Stimulated activated memory B cell treated with anti-CD40 and anti-IgM and Interleukin-4, amounts not matched to agents 10 μg/mL and 1 μg/mL and 100 μg/mL, for 72 hours (primary cell): ENCODE measurements at places on chromosomes 16 and 17.

DNA sequence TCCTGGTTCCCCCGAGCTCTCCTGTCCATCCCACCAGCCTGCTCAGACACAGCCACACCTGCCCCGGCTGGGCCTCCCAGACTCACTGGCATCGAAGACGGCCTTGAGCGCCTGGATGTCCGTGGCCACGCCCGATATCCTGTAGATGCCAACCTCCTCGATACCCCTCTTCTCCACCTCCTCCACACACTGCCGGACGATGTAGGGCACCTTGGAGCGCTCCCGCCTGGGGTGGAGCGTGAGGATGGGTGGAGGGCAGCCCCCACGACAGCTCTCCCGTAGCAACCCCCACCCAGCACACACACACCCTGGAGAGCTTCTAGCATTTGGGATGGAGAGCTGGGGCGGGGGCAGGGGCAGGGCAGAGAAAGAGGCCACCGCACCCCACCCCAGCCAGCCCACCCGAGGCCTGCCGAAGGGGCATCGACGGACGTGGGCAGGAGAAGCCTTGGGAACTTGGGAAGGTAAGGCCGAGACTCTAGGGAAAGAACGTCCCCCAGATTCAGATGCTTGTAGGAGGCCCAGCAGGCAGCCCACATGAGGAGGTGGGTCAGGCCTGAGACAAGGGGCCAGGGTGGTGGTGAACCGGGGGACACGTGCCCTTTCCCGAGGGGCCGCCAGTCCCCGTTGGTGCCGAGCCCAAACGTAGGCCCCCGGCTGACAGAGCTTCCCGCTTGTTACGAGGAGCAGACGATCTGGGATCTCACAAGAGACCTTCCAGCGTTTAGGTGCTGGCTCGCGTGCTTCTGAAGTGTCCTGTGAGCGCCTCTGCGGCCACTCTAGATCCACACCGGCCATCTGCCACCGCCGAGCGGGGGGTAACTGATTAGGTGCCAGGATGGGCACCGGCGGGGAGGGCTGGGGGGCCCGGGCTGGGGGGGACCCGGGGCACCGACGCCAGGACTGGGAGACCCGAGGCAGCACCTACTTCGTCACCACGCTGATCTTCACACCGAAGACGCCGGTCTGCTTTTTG is 15.1 kb downstream of the TIMM22 start:
- no peak for ATAC-seq

- ATAC-seq, result no peak
These were observed 250.5 kb upstream of the C16orf82 start for GRCh38 chr16:26816266-26816665.

- no peak for ATAC-seq
These were observed 528.4 kb upstream of the TOM1L1 start for GRCh38 chr17:54372069-54372749.

GRCh38 chr17:4375039-4375748 is 8.7 kb upstream of the UBE2G1 start:
- peak; percentile 95 for ATAC-seq

GRCh38 chr16:88379694-88380040 is 3.1 kb upstream of the ZNF469 start:
- ATAC-seq, result no peak

- no peak for ATAC-seq
These were observed 108.6 kb upstream of the GOT2 start for GRCh38 chr16:58842746-58843145.

- ATAC-seq, result no peak
These were observed 3.4 kb upstream of the NTN3 start for GRCh38 chr16:2467528-2468232.

GRCh38 chr16:52997922-52998321 is 54.8 kb downstream of the CHD9NB start:
- ATAC-seq, result no peak

- ATAC-seq, result no peak
These were observed 6.1 kb upstream of the KRTAP2-4 start for GRCh38 chr17:41071606-41072360.

DNA sequence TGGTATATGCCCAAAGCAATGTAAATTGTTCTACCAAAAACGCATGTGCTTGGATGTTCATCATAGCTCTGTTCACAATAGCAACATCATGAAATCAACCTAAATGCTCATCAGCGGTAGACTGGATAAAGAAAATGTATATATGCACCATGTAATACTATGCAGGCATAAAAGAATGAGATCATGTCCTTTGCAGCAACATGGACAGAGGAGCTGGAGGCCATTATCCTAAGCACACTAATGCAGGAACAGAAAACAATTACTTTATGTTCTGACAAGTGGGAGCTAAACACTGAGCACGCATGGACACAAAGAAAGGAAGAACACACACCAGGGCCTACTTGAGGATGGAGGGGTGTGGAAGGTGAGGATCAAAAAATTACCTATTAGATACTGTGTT is 33.7 kb downstream of the TANC2 start:
- no peak for ATAC-seq

- ATAC-seq, result no peak
These were observed 422.8 kb upstream of the CCL2 start for GRCh38 chr17:33832262-33832661.

GRCh38 chr17:19756546-19756945 is 8.4 kb upstream of the ALDH3A1 start:
- ATAC-seq, result no peak

GRCh38 chr17:22266231-22266630 is 573.9 kb downstream of the KCNJ18 start:
- no peak for ATAC-seq

DNA sequence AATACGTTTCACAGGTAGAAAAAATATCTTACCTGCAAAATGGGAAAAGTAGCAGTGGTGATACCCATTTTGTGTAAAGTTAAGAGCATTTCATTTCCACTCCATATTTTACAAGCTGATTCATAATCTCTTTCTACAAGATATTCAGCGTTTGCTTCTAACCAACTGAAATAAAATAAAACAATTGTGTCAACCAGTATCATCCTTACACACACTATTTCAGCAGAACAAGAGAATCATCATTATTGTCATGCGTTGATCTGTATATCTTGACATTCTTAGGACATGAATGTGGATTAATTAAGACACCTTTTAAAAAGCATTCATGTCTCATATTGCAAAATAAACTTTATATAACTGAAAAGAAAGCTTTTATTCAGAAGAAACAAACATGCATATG is 69.8 kb downstream of the BRIP1 start:
- ATAC-seq, result no peak

- no peak for ATAC-seq
These were observed 3.7 kb downstream of the ACSF3 start for GRCh38 chr16:89097392-89097772.

DNA sequence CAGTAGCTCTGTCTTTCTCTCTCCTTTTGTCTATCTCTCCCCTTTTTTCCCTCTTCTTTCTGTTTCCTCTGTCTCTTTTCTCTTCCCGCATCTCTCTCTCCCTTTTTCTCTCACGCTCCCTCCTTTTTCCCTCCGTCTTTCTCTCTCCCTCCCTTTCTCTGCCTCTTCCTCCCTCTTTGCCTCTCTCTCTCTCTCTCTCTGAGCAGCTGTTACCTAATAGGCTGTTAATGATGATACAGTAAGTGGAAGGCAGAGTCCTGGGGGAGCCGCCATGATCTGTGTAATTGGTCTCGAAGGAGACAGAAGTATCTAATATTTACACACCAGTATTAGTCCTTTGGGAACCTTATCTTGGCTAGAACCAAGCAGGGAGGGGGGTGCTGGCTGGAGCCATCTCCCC is 136.1 kb upstream of the CIBAR2 start:
- ATAC-seq, result no peak

DNA sequence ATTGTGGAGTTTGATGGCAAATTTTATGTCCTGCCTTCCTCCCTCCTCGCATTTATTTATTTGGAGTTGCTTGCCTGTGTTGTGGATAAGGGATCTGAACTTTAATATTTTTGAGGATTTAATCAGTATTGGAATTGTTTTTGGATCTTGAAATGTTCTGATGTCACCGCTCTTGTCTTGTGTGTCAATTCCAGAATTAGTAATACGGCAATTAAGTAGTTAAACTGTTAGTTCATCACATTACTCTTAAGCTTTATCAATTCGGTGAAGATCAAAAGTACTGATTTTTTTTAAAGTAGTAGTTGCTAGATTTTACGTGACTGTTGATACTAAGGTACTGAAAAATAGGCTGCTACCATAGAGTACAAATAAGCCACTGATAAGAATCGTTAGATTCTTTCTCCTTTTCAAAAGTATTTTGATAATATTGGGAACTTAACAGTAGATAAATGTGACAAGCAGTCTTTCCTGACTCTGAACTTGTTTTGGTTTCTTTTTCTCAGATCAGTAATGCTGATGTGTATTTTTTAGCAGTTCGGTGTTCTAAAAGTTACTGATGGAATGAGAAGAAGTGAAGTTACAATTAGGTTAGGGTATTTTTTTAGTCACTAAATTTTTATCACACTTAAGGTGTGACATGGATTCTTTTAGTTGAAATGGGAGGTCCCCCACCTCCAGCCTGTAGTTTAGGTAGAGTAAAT is 2.0 kb downstream of the RBBP6 start:
- ATAC-seq, result no peak

- ATAC-seq, result no peak
These were observed 7.1 kb downstream of the MYO15B start for GRCh38 chr17:75594499-75595283.

DNA sequence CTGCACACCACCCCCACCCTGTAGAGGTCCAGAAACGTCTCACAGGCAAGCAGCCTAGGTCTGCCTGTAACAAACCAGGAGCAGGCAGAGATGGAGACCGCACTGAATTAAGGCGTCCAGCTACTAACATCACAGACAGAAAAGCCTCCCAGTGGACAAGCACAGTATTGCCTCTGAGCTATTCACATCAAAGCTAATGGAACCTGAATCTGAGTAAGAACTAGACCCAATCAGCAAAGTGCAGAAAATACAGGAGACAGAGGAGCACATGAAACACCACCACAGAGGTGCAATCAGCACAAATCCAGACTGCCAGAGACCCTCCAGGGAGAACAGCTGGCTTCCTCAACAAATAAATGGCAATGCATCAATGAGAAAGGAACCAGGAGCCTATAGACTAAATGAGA is 22.2 kb upstream of the PEMT start:
- peak; percentile 81 for ATAC-seq

DNA sequence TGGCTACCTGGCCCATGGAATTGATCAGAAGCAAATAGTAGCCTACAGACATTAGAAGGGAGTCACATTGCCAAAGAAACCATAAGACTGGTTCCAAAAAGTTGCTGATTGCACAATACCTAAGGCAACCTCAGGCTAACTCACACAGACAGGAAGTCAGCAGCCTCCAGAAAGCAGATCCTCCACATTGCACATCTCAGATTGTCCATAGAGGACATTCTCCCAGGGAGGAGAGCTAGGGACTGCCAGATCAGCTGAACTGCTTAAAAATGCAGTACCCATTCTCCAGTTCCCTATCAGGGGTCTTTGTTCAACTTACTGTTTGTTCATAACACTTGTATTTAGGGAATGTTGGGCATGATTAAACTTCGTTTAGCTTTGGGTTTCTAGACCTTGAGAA is 4.2 kb downstream of the CCL3 start:
- no peak for ATAC-seq

GRCh38 chr16:23920899-23921298 is 85.1 kb downstream of the PRKCB start:
- ATAC-seq, result no peak

GRCh38 chr17:58932956-58933355 is 173.7 kb downstream of the TRIM37 start:
- ATAC-seq, result no peak

GRCh38 chr16:55189682-55190636 is 134.0 kb upstream of the IRX6 start:
- ATAC-seq, result no peak

DNA sequence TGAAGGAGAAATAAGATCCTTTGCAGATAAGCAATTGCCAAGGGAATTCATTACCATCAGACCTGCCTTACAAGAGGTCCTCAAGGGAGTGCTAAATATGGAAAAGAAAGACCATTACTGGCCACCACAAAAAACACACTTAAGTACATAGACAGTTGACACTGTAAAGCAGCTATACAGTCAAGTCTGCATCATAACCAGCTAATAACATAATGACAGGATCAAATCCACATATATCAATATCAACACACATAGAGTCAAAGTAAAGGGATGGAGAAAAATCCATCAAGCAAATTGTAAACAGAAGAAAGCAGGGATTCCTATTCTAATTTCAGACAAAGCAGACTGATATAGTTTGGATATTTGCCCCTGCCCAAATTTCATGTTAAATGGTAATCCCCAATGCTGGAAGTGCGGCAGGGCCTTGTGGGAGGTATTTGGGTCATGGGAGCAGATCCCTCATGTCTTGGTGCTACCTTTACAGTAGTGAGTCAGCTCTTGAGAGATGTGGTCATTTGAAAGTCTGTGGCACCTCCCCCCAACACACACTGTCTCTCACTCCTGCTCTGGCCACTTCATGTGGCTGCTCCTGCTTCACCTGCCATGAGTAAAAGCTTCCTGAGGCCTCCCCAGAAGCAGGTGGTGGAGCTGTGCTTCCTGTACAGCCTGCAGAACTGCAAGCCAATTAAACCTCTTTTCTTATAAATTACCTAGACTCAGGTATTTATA is 32.8 kb downstream of the TANC2 start:
- no peak for ATAC-seq

- ATAC-seq, result no peak
These were observed 4.4 kb downstream of the G6PC3 start for GRCh38 chr17:44074911-44075285.
